ENCODE measurements at places on chromosomes 6 and 20. TPM values are rescaled to one million over a fixed set of nuclear protein-coding genes. Genes with fewer than 3 reads are reported as not detected.

Gene TMX4
- 27.7 TPM for total RNA-seq

Gene RCAN2
- total RNA-seq, result 7.6 TPM

Gene BTN2A1
- total RNA-seq, result 9.1 TPM

Gene ENPP1
- total RNA-seq, result 53.7 TPM

GRCh38 chr20:17138237-17138636 lies 88.6 kb upstream of the PCSK2 start:
- H3K27ac ChIP-seq, result no peak overlapping the region
- H3K27me3 ChIP-seq, result no peaks in the 10 kb centered on the region
- H3K36me3 ChIP-seq, result no peaks in the 10 kb centered on the region
- no peak for DNase-seq

DNA sequence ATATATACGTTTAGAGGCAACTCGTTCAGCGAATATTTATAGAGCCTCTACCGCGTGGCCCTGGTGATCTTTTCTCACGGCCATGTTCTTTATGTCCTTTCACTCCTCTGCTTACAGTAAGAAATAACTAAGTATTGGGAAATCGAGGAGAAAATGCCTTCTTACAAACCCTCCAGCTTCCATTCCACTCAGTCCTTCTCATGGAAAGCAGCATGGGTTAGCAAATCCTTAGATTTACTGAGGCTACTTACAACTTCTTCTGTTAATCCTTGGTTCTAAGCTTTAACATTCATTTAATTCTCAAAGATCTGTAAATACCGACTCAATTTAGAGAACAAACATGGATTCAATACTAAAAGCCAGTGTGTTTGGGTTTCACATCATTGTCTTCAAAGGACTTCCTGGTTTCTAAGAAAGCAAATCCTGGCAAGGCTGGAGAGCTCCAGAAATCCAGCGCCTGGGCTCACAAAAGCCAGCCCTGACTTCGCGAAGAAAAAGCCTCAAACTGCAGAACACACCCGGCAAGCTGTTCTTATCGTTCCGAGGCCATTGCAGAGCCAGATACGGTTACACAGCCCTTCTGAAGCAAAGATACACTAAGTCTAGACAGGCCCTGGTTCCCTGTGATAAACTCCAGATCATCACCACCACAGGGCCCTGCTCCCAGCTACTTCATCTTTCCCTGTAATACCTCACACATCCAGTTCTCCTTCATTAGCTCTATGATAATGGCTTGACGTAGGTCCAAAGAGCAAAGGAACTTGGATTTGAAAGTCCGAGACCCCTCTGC lies 19.2 kb downstream of the AGPAT4 start:
- H3K4me3 ChIP-seq, result no peak overlapping the region
- no peak overlapping the region for H3K27ac ChIP-seq
- no peaks in the 10 kb centered on the region for H3K27me3 ChIP-seq
- peak; percentile 41 for DNase-seq
- no peaks in the 10 kb centered on the region for H3K36me3 ChIP-seq

DNA sequence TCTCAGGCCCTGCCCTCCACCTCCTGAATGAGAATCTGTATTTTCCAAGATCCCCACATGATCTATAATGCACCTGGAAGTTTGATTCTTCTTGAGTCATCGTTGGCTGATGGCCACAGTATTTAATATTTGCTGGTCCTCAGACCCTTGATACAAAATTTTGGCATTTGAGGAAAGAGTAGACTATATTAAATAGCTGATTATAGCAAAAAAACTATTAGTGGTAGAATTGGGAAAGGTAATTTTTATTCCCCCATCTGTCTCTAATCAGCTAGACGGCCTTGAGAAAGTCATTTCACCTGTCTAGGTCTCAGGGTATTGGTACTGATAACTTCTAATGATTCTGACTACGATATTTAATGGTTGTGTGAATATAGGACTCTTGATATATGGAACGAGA lies 176.8 kb downstream of the BMP2 start:
- no peaks in the 10 kb centered on the region for H3K27me3 ChIP-seq
- no peaks in the 10 kb centered on the region for H3K36me3 ChIP-seq
- H3K4me3 ChIP-seq, result no peak overlapping the region
- no peak overlapping the region for H3K27ac ChIP-seq
- DNase-seq, result no peak

- H3K4me3 ChIP-seq, result peak overlapping the region; percentile 40
- DNase-seq, result peak; percentile 66
- no peaks in the 10 kb centered on the region for H3K27me3 ChIP-seq
- H3K27ac ChIP-seq, result peak overlapping the region; percentile 94
- H3K4me1 ChIP-seq, result peaks cover 27% of the 10 kb centered on the region
Observed at GRCh38 chr6:127299522-127300240, 33.0 kb downstream of the RNF146 start.

DNA sequence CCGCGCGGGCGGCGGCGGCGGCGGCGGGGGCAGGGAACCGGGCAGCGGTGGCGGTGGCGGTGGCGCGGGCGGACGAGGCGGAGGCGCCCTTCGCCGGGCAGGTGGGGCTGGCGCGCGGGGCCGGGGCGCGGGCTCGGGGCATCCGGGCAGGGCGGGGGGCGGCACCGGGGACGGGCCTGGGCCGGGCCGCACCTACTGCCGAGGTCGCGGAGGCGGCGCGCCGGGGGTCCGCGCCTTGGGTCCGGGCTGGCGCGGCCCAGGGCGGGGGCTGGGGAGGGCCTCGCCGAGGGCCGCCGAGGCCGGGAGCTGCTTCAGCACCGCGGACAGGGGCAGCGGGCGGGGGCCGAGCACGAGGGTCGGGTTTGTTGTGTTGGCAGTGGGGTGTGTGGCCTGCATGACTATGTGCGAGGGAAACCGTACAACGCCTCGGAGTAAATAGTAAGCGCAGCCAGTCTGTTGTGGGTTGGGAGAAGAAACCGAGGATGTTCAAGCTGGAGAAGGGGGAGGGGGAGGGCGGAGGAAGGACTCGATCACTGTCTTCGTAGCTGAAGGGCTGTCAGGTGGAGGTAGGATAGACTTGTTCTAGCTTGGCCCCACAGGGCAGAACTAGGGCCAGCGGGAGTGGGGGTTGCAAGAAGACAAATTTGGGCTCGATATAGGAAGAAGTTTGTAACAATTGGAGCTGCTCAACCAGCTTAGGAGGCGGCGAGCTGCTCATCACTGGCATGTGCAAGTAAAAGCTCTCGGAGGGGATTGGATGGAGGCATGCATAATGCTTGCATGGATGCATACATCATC lies 593 bp downstream of the MMP24 start:
- H3K4me1 ChIP-seq, result peaks cover 8% of the 10 kb centered on the region

DNA sequence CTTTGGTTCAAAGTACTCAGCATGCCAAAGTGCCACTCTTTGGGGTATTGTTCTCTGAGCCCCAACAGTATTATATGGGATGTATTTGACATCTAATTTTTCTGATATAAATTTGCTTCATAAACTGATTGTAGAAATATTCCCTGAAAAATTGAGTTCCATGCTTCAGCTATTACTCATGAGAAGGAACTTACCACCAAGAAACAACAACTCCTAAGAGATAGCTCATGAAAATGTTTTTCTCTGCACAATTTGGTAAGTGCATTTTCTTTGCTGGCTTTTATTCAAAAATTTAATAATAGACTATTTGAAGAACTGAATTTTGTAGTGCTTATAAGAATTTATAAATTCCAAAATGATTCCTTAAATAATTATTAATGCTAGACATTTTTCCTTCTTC lies 12.8 kb upstream of the TPD52L1 start:
- no peak overlapping the region for H3K27ac ChIP-seq
- no peaks in the 10 kb centered on the region for H3K27me3 ChIP-seq
- peak; percentile 52 for DNase-seq
- no peak overlapping the region for H3K4me3 ChIP-seq

GRCh38 chr6:83193747-83194566 lies 800 bp downstream of the RWDD2A start:
- H3K27ac ChIP-seq, result peak overlapping the region; percentile 92
- no peaks in the 10 kb centered on the region for H3K27me3 ChIP-seq
- peak overlapping the region; percentile 88 for H3K4me3 ChIP-seq
- DNase-seq, result peak; percentile 67
- peaks cover 44% of the 10 kb centered on the region for H3K4me1 ChIP-seq
- peaks cover 13% of the 10 kb centered on the region for H3K36me3 ChIP-seq

DNA sequence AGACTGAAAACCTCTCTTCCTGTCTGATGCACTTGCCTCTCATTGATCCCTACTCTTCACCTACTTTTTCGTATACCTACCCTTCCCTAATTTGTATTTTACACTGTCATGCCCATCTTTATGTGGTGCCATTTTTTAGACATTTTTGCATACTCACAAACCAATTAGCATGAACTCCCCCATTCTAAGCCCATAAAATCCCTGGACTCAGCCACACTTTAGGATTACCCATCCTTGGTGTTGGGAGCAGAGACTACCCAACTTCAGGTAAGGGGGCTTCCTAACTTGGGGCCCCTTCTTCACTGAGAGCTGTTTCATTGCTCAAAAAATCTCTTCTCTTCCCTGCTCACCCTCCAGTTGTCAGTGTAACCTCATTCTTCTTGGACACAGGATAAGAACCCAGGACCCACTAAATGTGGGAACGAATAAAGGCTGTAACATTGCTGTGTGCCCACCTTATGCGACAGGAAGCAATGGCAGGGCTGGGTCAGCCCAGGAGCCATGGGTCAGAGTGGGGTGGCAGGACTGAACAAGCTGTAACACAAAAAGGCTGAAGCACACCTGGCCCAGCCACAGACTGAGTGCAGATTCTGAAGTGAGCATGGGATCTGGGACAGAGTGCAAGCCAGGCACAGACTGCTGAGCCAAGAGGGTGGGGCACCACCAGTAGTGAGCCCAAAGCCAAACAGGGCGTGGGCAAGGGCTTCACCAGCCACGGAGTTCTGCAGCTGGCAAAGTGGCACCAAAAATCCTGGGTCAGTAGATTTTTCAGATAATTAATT lies 789.1 kb upstream of the HS3ST5 start:
- H3K27me3 ChIP-seq, result no peaks in the 10 kb centered on the region
- H3K36me3 ChIP-seq, result no peaks in the 10 kb centered on the region
- no peak overlapping the region for H3K27ac ChIP-seq
- no peak for DNase-seq

DNA sequence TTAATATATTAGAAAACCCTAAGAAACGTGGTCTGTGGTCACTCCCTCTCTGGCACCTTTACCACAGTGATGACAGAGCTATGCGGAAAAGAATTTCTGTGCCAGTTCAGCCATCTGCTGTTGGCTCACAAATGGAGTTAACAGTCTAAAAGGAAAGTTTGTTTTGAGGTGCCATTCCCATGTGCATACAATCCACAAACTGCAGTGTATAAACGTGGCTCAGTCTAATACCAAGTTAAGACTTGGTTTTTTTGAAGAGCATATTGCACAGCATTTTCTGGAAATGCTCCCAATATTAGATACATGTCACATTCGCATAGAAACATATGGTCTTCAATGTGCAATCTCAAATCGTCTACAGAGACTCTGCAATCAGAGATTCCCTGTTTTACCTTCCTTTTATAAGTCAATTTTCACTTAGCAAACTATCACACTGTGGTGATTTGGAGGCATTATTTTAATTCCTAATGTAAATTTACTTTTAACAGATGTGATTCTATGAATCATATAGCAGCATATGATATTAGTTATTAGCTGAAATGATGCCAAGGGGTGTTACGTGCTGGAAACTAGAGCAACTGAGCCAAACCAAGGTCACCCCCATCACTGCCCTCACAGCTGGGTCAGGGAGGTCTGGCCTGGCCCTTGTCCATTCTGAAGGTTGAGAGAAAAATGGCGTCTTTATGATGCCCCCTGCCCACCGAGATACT lies 383.5 kb downstream of the PRKN start:
- peaks cover 28% of the 10 kb centered on the region for H3K4me1 ChIP-seq
- no peak overlapping the region for H3K4me3 ChIP-seq
- peak; percentile 69 for DNase-seq
- no peak overlapping the region for H3K27ac ChIP-seq

GRCh38 chr6:6148192-6148815 lies 141.6 kb upstream of the NRN1 start:
- no peaks in the 10 kb centered on the region for H3K36me3 ChIP-seq
- H3K4me3 ChIP-seq, result no peak overlapping the region
- H3K4me1 ChIP-seq, result no peaks in the 10 kb centered on the region
- no peaks in the 10 kb centered on the region for H3K27me3 ChIP-seq
- no peak for DNase-seq

GRCh38 chr6:1560281-1561058 lies 49.2 kb upstream of the FOXC1 start:
- no peaks in the 10 kb centered on the region for H3K36me3 ChIP-seq
- H3K27me3 ChIP-seq, result peaks cover 10% of the 10 kb centered on the region
- H3K4me1 ChIP-seq, result no peaks in the 10 kb centered on the region
- no peak overlapping the region for H3K27ac ChIP-seq

DNA sequence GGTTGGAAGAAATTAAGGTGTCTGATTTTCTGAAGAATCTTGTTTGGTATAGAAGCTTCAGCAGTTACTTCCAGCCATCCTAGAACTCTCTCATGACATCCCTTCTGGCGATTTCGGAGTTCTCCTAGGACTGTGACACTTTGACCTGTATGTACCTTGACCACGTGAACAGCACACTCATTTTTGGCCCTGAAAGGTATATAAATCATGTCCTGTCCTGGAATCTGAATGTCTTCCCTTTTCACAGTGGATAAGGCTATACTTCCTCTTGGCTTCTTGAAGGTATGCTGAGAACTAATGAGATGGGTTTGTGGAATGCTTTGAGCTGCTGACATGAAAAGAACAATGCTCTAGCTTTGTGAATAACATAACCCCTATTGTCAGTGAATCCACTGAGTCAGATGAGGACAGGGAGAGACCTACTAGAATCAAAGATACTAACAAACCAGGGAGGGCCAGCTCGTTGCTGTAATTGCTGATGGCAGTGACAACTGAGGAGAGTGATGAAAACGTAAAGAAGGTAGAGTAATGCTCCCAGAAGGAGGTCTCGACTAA lies 6.0 kb upstream of the ZDHHC14 start:
- H3K27ac ChIP-seq, result no peak overlapping the region
- no peaks in the 10 kb centered on the region for H3K4me1 ChIP-seq
- H3K4me3 ChIP-seq, result no peak overlapping the region
- DNase-seq, result no peak
- no peaks in the 10 kb centered on the region for H3K36me3 ChIP-seq

DNA sequence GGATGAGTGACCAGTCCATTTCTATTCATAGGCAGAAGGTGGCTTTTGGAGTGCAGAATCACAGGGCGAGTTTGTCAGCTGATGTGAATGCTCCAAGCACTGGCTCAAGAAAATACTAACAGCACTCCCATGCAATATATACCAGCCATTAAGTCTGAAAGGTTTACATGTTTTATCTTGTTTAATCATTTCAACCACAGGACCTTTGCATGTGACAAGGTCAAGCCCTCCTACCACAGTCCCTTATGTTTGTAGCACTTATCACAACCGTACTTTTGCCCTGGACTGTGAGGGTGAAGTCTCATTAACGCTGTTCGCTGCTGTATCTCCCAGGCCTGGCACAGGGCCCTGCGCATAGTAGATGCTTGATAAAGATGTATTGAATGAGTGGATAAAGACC lies 99.3 kb upstream of the PMEPA1 start:
- H3K4me3 ChIP-seq, result no peak overlapping the region
- no peak for DNase-seq
- no peak overlapping the region for H3K27ac ChIP-seq
- H3K27me3 ChIP-seq, result peaks cover 14% of the 10 kb centered on the region

GRCh38 chr6:155078331-155078745 lies 83.2 kb downstream of the TIAM2 start:
- H3K36me3 ChIP-seq, result no peaks in the 10 kb centered on the region
- H3K27me3 ChIP-seq, result no peaks in the 10 kb centered on the region
- no peak for DNase-seq

- 0 out of 2 replicates have a peak, but pooled peaks cover 5% of the 10 kb centered on the region for H3K4me1 ChIP-seq
- no peak overlapping the region for H3K4me3 ChIP-seq
- no peak overlapping the region for H3K27ac ChIP-seq
- DNase-seq, result no peak
Observed at GRCh38 chr6:100457311-100457990, 7.3 kb downstream of the SIM1 start.

Measured in GM23248 (cell line).